Right atrium auricular region (tissue), 2 donors: ENCODE measurements at places on chromosomes 13 and 19. TPM values are rescaled to one million over a fixed set of nuclear protein-coding genes. Genes with fewer than 3 reads are reported as not detected.

ZNF546 gene
- 4.3 TPM for total RNA-seq

TMPRSS9 gene
- not detected for total RNA-seq

ODAD3 gene
- 0.59 TPM for total RNA-seq

NPAS1 gene
- total RNA-seq, result 0.39 TPM

URAD gene
- total RNA-seq, result not detected

FUT2 gene
- not detected for total RNA-seq

LILRB5 gene
- 12.0 TPM for total RNA-seq

CLEC17A gene
- total RNA-seq, result not detected

ZNF14 gene
- total RNA-seq, result 2.8 TPM

FBN3 gene
- total RNA-seq, result not detected

TNNI3 gene
- total RNA-seq, result 4,003 TPM

CBY2 gene
- total RNA-seq, result not detected

DNA sequence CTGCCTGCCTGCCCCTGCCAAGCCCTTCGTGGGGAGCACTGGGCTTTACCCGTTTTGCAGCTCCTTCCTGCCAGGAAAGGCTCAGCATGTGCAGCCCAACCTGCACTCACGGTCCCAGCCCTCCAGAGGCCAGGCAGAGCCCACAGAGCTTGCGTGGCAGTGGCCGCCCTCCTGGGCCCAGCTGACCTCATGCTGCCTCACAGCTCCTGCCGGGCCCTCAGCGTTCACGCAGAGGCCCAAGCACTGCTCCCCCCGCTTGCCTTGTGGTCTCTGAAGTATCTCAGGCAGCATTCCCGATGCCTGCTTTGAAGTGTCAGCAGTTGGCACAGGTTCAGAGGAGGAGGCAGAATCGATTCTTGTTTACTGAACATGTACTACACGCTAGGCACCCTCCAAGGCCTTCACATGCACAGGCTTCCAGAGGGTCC is 32.5 kb downstream of the CAPN12 start:
- DNase-seq, result no peak

- no peak for DNase-seq
Measured at GRCh38 chr13:33730147-33730546, 87.8 kb upstream of the RFC3 start.

DNA sequence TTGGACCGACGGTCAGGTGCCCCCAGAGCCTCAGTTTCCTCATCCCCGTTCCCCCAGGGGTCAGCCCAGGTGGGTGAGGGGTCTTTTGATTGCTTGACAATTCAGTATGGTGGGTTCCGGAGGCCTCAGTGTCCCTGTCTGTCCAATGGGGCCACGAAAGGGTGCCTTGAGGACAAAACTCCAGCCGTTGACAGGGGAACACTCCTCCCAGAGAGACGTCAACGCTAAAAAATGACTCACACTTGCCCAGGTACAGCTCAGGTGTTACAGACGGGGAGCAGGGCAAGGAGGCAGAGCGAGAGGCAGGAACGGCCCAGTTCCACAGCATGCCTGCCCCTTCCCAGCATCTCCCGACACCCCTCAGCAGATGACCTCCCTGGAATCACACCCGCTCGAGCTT is 1.8 kb downstream of the TNFAIP8L1 start:
- no peak for DNase-seq

DNA sequence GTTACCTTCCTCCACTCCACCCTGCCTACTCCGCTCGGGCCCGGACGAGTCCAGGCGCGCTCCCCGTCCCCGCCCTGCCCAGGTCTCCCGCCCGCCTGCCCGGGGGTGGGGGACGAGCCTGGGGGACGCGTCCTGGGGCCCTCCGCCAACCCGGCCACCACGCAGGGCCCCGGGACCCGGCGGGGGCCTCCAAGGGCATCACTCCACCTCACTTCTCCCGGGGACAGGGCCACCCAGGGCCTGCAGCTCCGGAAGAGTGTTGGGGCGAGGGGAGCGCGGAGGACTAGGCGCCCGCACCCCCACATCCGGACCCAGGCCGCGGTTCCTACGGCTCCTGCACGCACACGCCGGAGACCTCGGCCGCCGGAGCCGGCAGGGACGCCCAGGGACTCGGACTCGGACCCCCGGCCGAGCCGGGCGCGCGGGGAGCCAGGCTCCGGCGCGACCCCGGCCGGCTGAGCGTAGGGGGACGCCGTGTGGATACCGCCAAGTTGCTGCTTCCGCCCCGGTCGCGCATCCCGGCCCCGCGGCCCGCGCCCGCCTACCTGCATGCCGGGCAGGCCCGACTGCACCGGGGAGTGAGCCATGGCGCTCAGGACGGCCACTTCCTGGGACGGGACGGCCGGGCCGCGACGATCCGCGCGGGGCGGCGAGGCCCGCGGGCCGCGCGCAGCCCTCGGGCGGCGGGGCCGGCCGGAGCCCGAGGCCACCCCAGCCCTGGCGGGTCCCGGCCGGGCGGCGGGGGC is 534 bp downstream of the STK24 start:
- no peak for DNase-seq

DNA sequence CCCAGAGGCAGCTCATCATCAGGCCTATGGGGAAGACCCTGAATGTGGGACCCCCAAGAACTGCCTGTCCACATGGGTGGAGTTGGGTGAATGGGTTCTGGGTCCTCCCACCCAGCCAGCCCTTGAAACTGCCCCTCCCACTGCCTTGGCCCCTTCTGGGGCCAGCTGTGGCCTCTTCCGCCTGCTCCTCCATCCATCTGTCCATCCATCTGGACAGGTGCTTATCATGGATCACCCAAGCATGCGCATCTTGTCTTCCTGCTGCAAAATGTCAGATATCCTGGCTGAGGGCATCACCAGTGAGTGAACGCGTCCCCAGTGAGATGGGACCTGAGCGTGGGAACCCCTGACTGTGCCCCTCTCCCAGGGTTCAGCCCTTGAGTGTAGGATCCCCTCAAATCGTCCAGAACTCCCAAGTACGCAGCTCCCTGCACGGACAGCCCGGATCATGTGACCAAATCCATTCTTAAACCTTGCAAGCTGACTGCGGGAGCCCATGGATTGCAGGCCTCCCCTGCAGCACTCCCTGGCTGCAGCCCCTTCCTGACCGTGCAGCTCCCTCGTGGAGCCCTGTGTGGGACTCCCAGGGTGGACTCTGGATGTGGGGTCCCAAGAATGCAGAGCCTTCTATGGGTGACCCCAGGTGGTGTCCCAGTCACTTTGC is 2.0 kb downstream of the STXBP2 start:
- no peak for DNase-seq

GRCh38 chr13:113612607-113613006 is 28.1 kb downstream of the TFDP1 start:
- DNase-seq, result no peak

DNA sequence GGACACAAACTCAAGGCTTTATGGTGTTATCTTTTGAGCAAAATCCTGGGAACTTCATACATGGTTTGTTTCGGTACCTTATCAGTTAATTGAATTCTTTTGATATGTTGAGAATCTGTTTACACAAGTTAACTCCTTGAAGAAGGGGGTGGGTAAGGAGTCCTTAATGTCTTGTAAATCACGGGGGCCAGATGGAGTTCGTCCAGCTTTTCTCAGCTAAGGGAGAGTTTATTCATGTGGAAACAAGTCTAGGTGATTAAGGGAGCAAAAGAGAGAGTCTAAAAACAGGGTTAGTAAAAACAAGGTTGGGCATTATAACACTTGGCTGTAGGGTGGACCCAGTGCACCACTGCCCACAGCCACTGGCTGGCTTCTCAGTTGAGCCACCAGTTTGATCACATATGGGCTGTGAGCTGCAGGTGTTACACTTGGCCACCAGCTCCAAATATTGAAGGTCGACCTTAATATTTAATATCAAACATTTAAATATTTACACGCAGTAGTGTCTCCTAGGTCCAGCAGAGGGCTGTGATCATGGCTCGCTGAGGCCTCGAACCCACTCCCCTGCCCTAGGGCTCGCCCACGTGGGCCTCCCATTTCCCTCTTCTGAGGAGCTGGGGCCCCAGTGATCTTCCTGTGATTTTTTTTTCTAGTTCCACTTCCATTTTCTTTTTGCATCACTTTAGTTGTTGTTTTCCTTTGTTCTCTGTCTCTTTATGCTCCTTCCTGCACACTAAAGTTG is 21.0 kb upstream of the ZNF43 start:
- no peak for DNase-seq

DNA sequence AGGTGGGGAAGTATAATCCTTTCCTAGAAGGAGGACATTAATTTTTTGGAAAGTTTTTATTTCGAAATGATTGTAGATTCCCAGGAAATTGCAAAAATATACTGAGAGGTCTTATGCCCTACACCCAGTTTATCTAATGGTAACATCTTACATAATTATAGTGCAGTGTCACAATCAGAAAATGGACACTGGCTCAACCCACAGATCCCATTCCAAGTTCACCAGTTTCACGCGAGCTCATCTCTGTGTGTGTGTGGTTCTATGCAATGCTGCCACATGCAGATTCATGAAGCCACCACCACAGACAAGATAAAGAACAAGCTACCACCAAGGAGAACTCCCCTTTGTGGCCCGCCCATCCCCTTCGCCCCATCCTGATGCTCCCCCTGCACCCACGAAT is 24.4 kb downstream of the IL17D start:
- no peak for DNase-seq

DNA sequence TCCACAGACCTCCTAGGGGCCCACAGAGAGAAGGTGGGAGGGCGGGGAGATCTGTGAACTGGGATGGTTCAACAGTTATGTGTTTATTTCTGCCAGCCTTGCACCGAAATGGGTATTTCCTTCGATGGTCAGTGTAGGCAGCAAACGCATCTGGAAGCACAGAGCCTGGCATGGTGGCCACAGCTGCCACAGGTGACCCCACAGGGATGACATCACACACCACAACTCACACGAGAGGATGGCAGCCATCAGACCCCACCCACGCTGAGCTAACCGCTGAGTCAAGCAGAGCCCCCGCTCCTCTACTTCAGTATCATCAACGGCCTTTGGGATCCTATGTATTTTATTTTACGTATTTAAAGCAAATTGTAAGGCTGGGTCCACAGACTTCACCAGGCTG is 37.4 kb downstream of the NAXD start:
- no peak for DNase-seq

- DNase-seq, result no peak
Measured at GRCh38 chr13:78675112-78675511, 16.2 kb upstream of the OBI1 start.

- DNase-seq, result no peak
Measured at GRCh38 chr19:33769208-33769607, 27.5 kb upstream of the KCTD15 start.

GRCh38 chr13:19665427-19665859 is 32.0 kb downstream of the MPHOSPH8 start:
- DNase-seq, result no peak

- no peak for DNase-seq
Measured at GRCh38 chr13:23811366-23812062, 77.7 kb downstream of the MIPEP start.

DNA sequence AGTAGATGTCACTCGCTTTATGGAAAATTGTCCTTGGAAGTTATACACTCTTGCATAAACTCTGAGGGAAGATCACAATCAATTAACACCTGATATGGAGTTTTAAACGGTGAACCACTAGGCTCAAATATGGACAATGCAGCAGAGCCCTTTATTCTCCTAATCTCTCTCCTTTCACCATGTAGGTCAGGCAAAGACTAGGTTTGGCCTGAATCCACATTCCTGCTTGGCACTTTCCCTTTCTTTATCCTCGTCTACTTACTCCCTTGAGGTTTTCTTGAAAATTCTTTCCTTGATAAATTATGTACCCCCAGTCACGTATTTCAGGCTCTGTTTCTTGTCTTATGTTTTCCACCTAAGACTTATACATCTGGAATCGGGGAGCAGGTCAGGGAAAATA is 751.7 kb downstream of the DACH1 start:
- no peak for DNase-seq

DNA sequence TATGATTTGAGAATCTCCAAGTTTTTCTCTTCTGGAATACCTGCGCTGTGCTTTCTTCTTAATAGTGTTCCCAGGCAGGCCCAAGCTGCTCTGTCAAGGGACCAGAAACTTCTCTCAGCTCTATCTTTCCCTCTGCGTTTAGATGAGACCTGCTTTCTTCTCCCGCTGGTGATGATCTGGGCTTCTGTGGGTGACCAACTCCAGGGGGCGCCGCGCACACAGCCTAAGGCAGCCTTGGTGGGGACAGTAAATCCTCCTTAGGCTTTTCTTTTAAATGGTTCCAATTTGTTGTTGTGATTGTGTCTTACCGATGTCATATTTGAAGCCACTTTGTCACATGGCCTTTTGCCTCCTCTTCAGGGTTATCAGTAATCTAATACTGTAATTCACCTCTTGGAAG is 439.4 kb upstream of the KLF12 start:
- no peak for DNase-seq

DNA sequence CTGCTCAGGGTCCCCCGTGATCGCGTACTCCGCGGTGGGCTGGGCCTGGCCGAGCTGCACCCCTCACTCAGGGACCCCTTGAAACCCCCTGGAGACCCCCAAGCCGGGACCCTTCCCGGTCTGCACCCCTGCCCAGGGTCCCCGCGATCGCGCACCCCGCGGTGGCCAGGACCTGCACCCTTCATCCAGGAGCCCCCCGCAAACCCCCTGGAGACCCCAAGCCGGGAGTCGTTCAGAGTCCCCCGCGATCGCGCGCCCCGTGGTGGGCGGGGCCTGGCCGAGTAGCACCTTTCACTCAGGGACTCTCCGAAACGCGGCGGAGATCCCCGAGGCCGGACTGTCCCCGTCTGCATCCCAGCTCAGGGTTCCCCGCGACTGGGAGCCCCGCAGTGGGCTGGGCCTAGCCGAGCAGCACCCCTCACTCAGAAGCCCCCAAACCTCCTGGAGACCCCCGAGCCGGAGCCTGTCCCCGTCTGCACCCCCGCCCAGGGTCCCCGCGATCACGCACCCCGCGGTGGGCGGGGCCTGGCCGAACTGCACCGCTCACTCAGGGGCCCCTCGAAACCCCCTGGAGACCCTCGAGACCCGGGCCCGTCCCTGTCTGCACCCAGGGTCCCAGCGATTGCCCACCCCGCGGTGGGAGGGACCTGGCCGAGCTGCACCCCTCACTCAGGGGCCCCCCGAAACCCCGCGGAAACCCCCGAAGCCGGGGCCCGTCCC is 748 bp downstream of the LMNB2 start:
- no peak for DNase-seq

DNA sequence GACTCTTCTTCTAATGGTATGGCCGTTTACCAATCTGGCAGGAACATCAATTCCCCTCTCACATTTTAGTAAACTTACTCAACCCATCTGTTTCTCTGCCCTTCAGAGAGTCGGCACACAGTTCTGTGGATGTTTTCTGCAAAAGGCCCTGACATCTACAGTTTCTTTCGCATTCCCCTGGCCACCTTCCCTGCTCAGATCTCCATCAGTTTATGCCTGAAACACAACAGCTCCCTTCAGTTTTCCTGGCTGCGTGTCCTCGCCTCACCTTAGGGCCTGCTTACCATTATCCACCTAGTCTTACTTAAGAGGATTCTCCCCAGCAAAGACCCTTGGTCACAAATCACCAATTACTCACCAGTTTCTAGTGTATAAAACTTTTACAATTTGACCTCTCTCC is 25.2 kb downstream of the COL4A1 start:
- peak; percentile 54 for DNase-seq

DNA sequence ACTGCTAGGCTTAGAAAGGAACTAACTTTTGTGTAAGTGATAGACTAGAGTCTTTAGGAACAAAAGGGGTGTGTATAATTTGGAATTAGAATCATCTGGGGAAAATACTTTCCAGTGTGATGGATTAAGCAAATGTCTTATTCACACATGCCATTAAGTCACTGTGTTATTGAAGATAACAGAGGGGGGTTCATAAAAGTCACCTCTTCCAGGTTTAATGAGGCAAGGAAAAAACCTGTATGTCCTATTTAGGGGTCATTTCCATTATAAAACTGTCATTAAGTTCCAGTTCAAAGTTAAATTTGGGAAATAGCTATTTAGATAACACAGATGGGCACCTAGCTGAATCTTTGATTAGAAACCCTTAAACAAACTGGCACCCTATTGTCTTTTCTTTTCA is 505.0 kb upstream of the GPC6 start:
- DNase-seq, result no peak
